DND-41 (cell line): ENCODE measurements at places on chromosomes 4 and X.

GRCh38 chr4:133972586-133972985 is 229.0 kb downstream of the PABPC4L start:
- DNase-seq: no peak

DNA sequence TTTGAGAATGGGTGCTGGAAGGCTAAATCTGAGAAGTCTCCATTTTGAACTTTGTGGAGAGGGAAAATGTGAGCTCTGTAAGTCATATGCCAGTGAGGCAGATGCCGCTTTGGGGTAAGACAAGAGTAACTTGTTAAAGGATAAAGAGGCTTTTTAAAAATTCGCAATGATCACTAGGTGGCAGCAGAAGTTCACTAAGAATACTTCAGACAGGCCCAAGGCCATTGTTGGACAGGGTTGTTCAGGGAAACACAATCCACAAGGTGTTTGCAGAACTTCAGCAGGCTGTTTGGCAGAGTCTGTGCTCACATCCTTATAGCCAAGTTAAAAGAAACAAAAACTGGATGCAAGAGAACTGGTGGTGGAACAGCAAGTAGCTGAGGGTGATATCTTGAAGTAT is 13.7 kb upstream of the PIGA start:
- DNase-seq: peak; percentile 6

DNA sequence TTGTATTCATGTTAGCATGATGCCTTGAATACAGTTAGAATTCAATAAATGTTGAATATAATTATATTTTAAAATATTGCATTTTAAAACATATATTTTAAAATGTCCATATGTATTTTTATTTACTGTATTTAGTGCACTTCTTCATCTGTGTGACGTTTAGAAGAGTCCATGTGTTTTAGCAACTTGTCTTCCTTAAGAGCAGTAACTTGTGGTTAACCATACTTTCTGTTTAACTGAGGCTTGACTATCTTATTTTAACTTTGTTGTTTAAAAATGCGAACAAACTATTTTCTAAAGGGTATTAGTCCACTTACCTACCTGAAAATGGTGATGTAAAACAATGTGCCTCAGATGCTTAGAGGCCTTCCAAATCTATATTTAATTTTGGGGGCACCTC is 858 bp downstream of the DMP1 start:
- DNase-seq: no peak

GRCh38 chrX:33379839-33380238 is 168.5 kb upstream of the DMD start:
- DNase-seq: no peak

- DNase-seq: no peak
These were observed 17.1 kb upstream of the ETNPPL start for GRCh38 chr4:108779958-108780357.

DNA sequence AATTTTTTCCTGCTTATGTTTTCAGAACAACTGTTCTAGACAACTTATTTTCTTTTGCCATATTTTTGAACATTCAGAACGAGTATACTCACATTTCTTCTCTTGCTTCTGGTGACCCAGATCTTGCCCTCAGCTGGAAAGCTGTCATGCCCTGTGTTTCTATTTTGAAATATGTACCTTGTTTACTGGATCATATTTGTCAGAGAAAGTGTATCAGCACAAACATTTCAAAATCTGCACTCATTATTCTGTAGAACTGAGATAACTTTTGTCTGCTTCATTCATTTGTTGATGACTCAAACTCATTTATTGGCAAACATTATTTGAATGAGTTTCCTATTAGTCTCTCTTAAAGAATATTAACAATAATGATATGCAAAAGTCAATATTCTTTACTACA is 46.2 kb upstream of the FAM9A start:
- no peak for DNase-seq

GRCh38 chr4:41095192-41095872 is 119.0 kb downstream of the APBB2 start:
- no peak for DNase-seq

- DNase-seq: no peak
These were observed 118.4 kb downstream of the CBR4 start for GRCh38 chr4:168891688-168892087.

DNA sequence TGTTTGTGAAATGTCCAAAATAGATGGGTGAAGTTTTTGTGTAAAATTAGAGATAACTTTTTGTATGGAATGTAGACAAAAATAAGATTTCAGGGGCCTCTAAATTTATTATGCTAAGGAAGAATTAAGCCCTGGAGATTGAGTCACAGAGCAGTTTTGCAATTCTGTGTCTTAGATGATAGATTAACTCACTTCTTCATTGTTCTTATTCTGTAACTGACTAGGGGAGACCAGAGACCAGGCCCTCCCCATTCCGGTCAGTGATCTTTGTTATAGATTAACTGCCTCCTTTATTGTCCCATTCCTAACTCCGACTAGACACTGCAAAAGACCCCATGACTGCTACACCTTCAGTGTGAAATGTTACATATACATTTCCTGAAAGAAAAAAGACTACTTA is 238.4 kb upstream of the TAPT1 start:
- DNase-seq: no peak

GRCh38 chr4:100722133-100722532 is 204.3 kb upstream of the EMCN start:
- no peak for DNase-seq
